ENCODE measurements at places on chromosomes 3 and 15. TPM values are rescaled to one million over a fixed set of nuclear protein-coding genes. Genes with fewer than 3 reads are reported as not detected.

DZIP1L gene
- total RNA-seq = 43.1 TPM

SGO1 gene
- total RNA-seq = 6.6 TPM

PLCH1 gene
- total RNA-seq = 35.0 TPM

GUCA1C gene
- 14.0 TPM for total RNA-seq

DGKG gene
- total RNA-seq = 4.0 TPM

THAP10 gene
- 5.7 TPM for total RNA-seq

ZNF445 gene
- 36.9 TPM for total RNA-seq

SLC51A gene
- total RNA-seq = 0.77 TPM

SUSD5 gene
- total RNA-seq = 3.9 TPM

CADPS gene
- 418 TPM for total RNA-seq

CCR8 gene
- total RNA-seq = not detected

GLT8D1 gene
- 115 TPM for total RNA-seq

IQCH gene
- total RNA-seq = 9.3 TPM

SOX14 gene
- total RNA-seq = not detected

LINGO1 gene
- total RNA-seq = 35.2 TPM

GOLGA6D gene
- not detected for total RNA-seq

IDH2 gene
- total RNA-seq = 92.2 TPM

TAGLN3 gene
- total RNA-seq = 78.5 TPM

IMPG2 gene
- total RNA-seq = 221 TPM

ROBO2 gene
- total RNA-seq = 132 TPM

RTP1 gene
- not detected for total RNA-seq

PIERCE2 gene
- 1.8 TPM for total RNA-seq

TMIE gene
- 3.0 TPM for total RNA-seq

TRIM42 gene
- total RNA-seq = not detected

C3orf49 gene
- not detected for total RNA-seq

COL6A6 gene
- 41.2 TPM for total RNA-seq

KCNMB3 gene
- 4.9 TPM for total RNA-seq

XCR1 gene
- total RNA-seq = not detected

SNX33 gene
- total RNA-seq = 12.7 TPM

ABHD5 gene
- 31.6 TPM for total RNA-seq

SLC2A2 gene
- total RNA-seq = not detected

HERC2 gene
- total RNA-seq = 80.4 TPM

RASGRP1 gene
- 16.3 TPM for total RNA-seq

SAMMSON gene
- 1.2 TPM for total RNA-seq

PATL2 gene
- total RNA-seq = 0.49 TPM

TNFAIP8L3 gene
- 1.4 TPM for total RNA-seq

SKOR1 gene
- total RNA-seq = 0.33 TPM

Measured in camera-type eye (tissue), 1 donor.